ENCODE measurements at places on chromosomes 2 and 18. TPM values are rescaled to one million over a fixed set of nuclear protein-coding genes. Genes with fewer than 3 reads are reported as not detected.
A peak's percentile ranks its signal among the peaks of the same experiment; 100 is the strongest.

Gene RAPGEF4
- 1.1 TPM for total RNA-seq

- H3K36me3 ChIP-seq, result peaks cover 10% of the 10 kb centered on the region
- no peak for DNase-seq
- peaks cover 8% of the 10 kb centered on the region for H3K27me3 ChIP-seq
- H3K27ac ChIP-seq, result no peak overlapping the region
Measured at GRCh38 chr2:161239326-161240109, 68.7 kb upstream of the PSMD14 start.

- DNase-seq, result no peak
- H3K4me3 ChIP-seq, result no peak overlapping the region
Measured at GRCh38 chr18:57951999-57952774, 91.8 kb upstream of the NEDD4L start.

- H3K36me3 ChIP-seq, result no peaks in the 10 kb centered on the region
- no peaks in the 10 kb centered on the region for H3K4me1 ChIP-seq
- DNase-seq, result no peak
- no peak overlapping the region for H3K4me3 ChIP-seq
Measured at GRCh38 chr2:149375801-149376361, 45.5 kb downstream of the LYPD6 start.

GRCh38 chr18:58591286-58591685 is 37.6 kb downstream of the ALPK2 start:
- H3K27ac ChIP-seq, result no peak overlapping the region
- no peak for DNase-seq
- no peak overlapping the region for H3K4me3 ChIP-seq
- H3K36me3 ChIP-seq, result peaks cover 7% of the 10 kb centered on the region

Gene GAD1
- total RNA-seq, result 1.6 TPM

- no peak overlapping the region for H3K27ac ChIP-seq
- no peak overlapping the region for H3K4me3 ChIP-seq
- DNase-seq, result no peak
- no peaks in the 10 kb centered on the region for H3K36me3 ChIP-seq
- peaks cover 3% of the 10 kb centered on the region for H3K4me1 ChIP-seq
- peaks cover 5% of the 10 kb centered on the region for H3K27me3 ChIP-seq
Measured at GRCh38 chr2:75098856-75099255, 100.5 kb downstream of the TACR1 start.

DNA sequence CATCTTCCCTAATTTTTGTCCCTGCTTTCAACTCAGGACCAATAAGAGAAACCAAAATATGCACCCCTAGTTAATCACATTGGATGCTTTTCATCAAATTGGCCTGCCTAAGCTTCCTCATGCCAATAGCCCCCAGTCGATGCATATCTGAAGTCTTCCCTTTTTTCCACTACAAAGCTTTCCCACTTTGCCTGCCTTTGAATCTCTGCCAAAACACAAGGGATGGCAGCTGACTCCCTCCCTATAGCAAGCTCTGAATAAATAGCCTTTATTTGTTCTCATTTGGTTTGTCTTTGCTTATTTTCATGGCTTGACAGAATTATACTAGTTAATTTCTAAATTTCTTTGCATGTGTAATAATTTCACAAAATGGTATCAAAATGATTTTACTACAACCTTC is 621.2 kb downstream of the MBD2 start:
- H3K4me3 ChIP-seq, result no peak overlapping the region
- no peak for DNase-seq
- H3K27me3 ChIP-seq, result no peaks in the 10 kb centered on the region
- no peaks in the 10 kb centered on the region for H3K4me1 ChIP-seq

GRCh38 chr2:42513252-42513918 is 19.6 kb upstream of the KCNG3 start:
- no peak overlapping the region for H3K4me3 ChIP-seq
- DNase-seq, result no peak
- H3K27me3 ChIP-seq, result no peaks in the 10 kb centered on the region
- no peaks in the 10 kb centered on the region for H3K36me3 ChIP-seq
- peaks cover 11% of the 10 kb centered on the region for H3K4me1 ChIP-seq

GRCh38 chr2:158969162-158969714 is 798 bp downstream of the TANC1 start:
- peak; percentile 44 for DNase-seq
- peaks cover 15% of the 10 kb centered on the region for H3K4me1 ChIP-seq
- peaks cover 74% of the 10 kb centered on the region for H3K27me3 ChIP-seq
- H3K27ac ChIP-seq, result no peak overlapping the region
- no peaks in the 10 kb centered on the region for H3K36me3 ChIP-seq
- peak overlapping the region; percentile 82 for H3K4me3 ChIP-seq

Gene ABCG5
- not detected for total RNA-seq

Gene WDR12
- total RNA-seq, result 35.1 TPM

DNA sequence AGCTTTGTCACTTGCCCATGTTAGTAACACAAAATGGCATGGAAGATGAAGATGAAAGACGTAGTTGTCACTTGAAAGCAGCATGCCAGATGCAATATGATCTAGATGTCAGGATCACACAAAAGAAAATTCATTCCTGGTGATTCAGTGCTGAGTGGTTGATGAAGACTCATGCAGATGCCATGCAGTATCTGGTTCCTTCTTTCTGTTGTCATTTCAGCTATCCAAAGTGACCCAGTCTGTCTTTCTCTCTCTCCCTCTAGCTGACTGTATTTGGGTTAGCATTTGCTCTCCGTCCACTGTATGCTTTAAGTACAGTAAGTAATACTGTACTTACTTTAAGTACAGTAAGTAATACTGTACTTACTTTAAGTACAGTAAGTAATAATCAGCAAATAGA is 50.4 kb downstream of the TTN start:
- H3K4me3 ChIP-seq, result no peak overlapping the region
- H3K4me1 ChIP-seq, result peaks cover 1% of the 10 kb centered on the region
- no peaks in the 10 kb centered on the region for H3K27me3 ChIP-seq
- H3K36me3 ChIP-seq, result no peaks in the 10 kb centered on the region

DNA sequence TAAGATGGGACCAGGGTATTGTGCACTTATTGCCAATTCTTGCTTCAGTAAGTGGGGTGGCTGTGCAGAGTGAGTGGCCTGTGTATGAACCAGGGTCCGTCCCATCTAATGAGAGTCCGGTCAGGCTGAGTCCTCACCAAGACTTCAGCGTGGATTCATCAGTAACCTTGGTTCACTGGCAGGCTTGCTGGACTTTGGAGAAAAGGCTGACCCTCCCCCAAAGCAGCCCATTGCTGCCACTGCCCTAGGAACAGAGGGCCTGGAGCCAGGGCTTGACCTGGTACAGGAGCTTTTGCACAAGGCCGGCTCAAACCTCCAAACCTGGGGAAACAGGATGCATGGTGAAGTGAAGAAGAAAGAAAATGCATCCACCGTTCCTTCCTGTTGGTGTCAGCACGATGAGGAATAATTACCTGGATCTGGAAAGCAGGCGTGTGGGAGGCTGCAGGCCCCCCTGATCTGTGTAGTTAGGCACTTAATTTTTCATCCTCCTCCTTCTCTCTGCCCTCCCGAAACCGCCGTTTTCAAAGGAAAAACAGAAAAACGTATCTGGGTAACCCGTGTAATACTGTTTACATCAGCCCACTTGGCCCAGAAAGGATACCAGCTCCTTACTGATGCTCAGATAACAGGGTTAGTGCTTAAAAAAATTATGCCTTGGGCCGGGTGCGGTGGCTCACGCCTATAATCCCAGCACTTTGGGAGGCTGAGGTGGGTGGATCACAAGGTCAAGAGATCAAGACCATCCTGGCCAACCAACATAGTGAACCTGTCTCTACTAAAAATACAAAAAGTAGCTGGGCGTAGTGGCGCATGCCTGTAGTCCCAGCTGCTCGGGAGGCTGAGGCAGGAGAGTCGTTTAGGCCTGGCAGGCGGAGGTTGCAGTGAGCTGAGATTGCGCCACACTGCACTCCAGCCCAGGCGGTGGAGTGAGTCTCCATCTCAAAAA is 147.7 kb downstream of the TGIF1 start:
- no peaks in the 10 kb centered on the region for H3K27me3 ChIP-seq
- DNase-seq, result no peak
- peak overlapping the region; percentile 97 for H3K27ac ChIP-seq
